ENCODE measurements at places on chromosomes 5 and 9.

DNA sequence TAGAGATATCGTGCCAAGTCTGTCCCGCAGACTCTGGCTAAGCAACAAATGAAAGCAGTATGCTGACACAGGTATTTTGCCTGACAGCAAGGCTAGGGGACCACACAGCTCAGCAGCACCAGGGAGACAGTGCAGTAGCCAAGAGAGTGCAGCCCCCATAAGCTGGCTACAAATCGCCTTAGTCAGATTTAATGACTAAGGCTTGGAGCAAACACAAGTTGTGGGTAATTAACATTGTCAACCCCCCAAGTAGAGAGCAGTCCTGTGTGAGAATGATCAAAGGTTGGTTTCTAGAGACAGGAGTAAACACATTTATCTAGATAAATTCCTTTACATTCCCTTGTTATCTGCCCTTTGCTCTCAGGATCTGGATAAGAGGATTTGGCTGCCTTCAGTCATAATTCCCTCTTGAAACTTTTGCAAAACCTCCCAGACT is 1434.5 kb upstream of the CDH6 start:
- no peak for DNase-seq

GRCh38 chr5:14595189-14595588 is 13.6 kb downstream of the OTULINL start:
- no peak for DNase-seq

- no peak for DNase-seq
Measured at GRCh38 chr9:13567833-13568232, 288.3 kb upstream of the MPDZ start.

DNA sequence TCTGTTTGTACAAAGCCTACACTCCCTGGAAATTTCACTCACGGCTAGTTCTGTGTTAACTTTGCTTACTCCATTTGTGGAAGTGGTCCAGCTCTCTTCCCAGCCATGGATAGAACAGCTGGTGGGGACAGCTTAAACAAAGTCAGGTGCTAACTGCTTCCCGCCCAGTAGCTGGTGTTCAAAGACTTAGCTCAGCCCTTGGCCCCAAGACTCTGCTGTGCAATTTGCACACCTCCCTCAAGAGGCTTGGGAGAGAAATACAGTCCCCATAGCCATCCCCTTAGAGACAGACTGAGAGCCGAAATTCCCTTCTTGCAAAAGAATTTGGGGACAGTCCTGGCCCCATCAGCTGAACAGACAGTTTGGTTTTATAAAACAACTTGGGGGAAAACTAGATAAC is 73.8 kb upstream of the RAI14 start:
- DNase-seq, result no peak

DNA sequence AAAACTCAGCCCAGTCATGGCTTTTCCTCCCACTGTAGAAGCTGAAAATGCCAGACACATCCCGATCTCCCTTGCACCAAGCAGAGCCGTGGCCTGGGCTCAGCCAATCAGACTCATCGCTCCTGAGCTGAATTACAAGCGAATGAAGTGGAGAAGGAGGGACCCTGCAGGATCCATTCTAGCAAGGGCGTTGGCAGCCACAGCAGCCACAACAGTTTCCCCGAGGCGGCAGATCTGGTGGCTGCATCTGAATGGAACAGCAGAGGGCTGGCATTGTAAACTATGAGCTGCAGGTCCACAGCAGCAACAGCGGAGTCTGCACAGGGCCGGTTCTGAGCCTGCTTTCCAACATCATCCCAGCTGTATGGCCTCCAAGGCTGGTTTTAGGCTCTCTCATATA is 23.8 kb downstream of the ALG2 start:
- peak; percentile 24 for DNase-seq

DNA sequence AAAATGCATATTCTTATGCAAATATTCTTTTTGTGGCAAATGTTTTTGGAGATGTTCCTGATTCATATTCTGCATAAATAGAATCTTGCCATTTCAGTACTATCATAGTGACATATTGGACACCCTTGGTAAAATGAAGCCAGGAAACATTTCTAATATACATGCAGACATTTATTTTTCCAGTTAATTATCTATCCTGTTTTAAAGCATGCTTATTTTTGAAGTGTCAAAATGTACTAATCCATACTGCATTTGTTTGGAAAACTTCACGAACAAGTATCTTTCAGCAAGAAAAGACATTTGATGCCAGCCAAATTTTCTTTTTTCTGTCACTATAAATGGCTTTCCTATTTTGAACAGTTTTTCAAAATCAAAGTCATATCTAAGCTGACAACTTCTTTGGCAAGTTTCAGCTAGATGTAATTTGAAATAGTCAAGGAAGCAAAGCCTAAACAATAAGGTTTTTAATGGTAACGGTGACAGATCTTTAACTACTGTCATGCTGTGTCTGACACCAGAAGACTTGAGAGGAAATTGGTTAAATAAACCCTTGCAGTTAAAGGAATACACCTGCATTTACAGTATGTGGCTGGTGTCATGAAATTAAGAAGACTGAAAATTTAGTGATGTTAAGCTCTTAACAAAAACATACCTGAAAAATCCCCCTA is 284.3 kb downstream of the TLE1 start:
- DNase-seq, result no peak

GRCh38 chr5:95843733-95844223 is 21.3 kb upstream of the GLRX start:
- no peak for DNase-seq

DNA sequence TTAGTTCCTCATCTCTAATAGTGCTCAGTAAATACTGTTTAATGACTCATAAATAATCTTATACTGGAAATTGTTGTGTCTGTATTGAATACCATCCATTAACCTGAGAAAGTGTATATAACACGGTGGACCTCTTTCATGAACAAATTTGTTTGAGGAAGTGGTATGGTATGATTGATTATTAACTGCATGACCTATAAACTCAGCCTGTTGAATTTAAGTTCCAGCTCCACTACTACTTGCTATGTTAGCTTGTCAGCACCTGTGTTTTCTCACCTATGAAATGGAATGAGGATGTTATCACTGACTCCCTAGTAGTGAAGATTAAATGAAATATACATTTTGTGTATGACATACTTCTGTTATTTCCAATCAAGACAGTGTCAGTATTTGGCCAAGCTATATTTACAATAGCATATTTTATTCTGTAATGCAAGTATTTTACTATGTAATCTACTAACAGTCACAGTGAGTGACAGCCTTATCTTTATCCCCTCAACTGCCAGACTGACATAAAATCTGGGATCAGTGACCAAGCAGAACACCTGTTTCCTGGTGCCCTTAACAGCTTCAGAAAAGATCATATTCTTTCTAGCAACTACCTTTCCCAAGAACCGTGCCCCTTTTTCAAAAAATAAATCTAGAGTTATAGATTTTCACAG is 77.3 kb upstream of the ITGA1 start:
- DNase-seq, result no peak

DNA sequence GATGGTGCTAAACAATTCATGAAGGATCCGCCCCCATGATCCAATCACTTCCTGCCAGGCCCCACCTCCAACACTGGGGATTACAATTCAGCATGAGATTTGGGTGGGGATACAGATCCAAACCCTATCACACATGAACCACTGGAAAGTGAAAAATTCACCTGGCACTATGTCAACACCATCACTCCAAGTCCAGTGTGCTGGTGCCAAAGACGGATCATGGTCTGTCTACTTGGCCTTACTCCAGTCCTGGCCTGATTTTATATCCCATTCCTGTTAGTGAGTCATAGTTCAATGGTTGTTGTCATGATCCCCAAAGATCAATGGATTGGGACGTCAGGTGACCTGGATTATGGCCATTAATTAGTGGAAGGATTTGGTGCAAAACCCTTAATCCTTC is 147.4 kb upstream of the RPS23 start:
- no peak for DNase-seq

GRCh38 chr5:103444333-103445038 is 118.1 kb downstream of the NUDT12 start:
- no peak for DNase-seq

- no peak for DNase-seq
Measured at GRCh38 chr9:89225991-89226471, 47.4 kb upstream of the SHC3 start.

GRCh38 chr5:51386916-51387883 is 4.0 kb downstream of the ISL1 start:
- DNase-seq, result peak; percentile 48

- no peak for DNase-seq
Measured at GRCh38 chr9:34505370-34506120, 17.2 kb downstream of the ENHO start.

DNA sequence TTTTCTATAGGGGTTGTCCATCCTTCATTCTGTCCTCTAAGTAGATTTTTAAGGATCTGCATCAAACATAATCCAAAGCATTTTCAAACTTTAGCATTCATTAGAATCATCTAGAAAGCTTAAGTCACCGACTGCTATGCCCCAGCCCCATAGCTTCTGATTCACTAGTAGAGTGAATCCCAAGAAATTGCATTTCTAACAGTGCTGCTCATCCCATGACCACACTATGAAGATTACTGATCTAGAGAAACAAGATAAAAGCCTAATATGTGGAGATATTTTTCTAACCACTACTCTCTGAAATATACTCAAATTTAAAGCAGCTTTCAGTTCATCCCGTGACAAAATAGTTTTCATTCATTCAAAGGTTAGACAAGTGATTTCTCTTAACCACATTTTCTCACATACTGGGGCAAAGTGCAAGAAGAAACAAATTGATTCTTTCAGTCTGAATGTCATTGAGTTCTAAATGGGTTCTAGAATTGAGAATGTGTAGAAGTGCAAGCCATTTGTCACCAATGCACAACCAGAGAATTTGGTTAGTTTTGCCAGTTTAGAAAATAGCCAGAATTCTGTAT is 286.9 kb upstream of the CD180 start:
- no peak for DNase-seq

DNA sequence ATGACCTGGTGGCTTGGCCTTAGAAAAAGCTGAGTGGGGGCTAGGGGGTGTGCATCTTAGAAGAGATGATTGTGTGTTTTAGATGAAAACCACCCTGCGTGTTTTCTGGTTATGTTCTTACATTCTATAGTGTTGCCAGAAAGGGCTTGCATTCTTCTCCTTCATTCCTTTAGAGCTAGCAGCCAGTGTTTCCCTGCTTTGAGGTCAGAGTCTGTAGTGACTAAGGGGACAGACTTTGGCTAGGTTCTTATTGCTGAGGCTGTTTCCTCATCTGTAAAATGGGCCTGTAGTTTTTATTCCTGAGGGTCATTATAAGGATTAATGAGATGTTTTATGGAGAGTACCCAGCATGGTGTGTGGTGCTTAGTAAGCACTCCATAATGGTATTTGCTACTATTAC is 6.4 kb downstream of the MAST4 start:
- no peak for DNase-seq

DNA sequence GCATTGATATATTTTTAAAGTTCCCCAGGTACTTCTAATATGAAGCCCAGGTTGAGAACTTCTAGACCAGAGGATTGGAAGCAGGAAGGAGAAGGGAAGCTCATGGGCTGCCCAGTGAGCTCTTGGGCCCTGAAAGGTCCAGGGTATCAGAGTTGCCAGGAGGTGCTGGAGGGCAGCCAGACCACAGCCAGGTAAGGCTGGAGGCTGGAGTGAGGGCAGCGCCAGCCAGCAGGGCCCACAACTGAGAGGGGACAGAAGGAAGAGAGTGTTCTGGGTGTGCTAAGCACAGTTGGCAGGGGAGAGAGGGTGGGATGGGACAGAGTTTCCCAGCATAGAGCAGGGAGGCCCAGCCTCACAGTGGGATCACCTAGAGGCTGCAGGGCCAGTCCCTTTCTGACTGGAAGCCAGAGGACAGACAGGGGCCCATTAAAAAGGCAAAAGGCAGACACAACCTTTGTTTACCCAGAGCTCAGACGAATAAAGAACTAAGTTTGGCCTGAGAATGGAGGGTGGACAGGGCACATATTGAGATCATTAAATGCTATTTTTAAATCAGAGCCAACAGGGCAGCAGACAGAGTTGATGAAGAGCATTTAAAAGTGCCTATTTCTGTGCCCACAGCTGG is 94.9 kb downstream of the PDE8B start:
- DNase-seq, result no peak

- no peak for DNase-seq
Measured at GRCh38 chr9:133920471-133920870, 71.7 kb downstream of the VAV2 start.
